ENCODE measurements at places on chromosomes 5 and 9.

DNA sequence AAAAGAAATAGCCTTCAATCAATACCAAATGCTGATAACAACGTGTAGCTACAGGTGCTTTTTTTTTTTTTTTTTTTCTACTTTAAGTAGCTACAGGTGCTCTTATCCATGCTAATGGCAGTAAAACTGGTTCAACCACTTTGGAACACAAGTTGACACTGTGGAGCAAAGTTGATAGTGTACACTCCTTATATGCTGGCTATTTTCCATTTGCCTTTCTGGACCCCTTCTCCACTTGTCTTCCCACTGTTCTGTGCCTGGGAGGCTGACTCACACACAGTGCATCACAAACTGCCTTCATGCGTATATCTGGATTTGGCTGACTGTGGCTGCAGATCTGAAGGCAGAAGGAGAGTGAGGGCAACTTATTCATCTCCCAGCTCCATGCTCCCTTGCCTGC lies 247.9 kb downstream of the MSX2 start:
- DNase-seq, result no peak

GRCh38 chr5:116947691-116948528 lies 373.3 kb upstream of the SEMA6A start:
- no peak for DNase-seq

- no peak for DNase-seq
Measured at GRCh38 chr5:157494178-157494832, 34.3 kb downstream of the NIPAL4 start.

DNA sequence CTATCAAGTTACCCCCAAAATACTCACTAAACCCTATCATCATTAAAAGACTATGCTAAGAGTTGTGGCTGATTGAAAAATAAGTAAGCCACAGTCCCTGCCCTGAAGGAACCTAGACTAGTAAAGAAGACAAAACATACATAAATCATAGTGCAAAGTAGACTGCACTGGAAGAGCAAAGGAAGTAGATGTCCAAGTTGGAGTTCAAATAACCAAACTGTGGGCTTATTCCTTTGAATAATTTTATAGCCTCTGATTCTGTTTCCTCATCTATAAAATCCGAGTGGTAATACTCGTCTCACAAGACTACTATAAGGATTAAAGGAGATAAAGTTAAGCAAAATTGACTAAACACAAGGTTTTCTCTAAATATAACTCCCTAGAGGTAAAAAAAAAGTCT lies 140.4 kb downstream of the TLE1 start:
- DNase-seq, result no peak

GRCh38 chr5:34616651-34617050 lies 39.5 kb upstream of the RAI14 start:
- DNase-seq, result no peak

DNA sequence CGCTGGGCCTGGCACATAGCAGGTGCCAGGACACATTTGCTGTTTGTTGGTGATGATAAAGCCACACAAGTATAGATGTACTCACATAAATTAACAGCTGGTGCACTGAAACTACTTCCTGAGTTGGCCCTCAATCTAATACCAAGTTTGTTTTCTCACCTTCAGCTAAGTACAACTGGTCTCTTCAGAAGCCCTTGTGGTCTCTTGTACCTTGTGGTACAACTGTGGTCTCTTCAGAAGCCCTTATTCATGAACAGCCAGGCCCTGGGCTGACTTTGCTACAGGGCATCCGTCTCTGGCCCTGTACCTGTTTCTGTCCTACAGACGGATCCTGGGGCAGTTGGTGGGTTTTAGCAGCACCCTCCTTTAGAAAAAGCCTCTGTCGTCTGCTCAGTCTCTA lies 81.5 kb downstream of the DAB2IP start:
- no peak for DNase-seq

DNA sequence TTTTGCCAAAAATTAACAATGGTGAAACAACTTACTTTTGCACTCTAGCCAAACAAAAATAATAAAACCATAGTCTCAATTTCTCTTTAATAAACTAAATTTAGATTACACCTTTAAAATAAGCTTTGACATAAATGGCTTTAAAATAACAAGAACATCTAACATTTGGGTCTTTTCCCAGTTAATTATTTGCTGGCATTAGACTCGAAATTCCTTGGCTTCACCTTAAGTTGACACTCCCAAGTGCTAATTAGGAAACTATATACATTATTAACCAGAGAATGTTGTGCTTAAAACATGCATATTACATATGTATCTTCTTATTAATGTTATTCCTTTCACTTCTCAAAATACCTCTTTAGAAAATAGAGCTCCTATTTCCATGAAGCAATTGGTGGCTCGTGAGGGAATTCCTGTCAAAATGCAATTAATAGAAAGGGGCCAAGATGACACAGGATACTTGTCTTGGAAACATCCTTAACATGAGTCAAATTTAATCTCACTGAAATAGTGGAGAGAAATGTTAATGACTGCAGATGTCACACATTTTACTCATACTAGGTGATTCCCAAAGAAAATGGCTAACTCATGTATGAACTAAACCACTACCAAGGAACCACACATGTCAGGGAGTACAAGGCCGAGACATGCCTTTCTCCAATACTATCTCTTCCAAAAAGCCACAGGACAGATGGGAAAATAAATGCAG lies 932.9 kb upstream of the DMAC1 start:
- DNase-seq, result no peak

- DNase-seq, result no peak
Measured at GRCh38 chr5:1797103-1797800, 2.4 kb downstream of the MRPL36 start.

- no peak for DNase-seq
Measured at GRCh38 chr5:173318881-173319620, 9.2 kb downstream of the STC2 start.
